CD4-positive, alpha-beta memory T cell (primary cell): ENCODE measurements at places on chromosomes 2 and 18.

GRCh38 chr2:86826951-86827350 is 34.7 kb downstream of the CD8B start:
- no peak for DNase-seq

GRCh38 chr2:96881349-96882195 is 11.7 kb upstream of the SEMA4C start:
- DNase-seq = no peak

DNA sequence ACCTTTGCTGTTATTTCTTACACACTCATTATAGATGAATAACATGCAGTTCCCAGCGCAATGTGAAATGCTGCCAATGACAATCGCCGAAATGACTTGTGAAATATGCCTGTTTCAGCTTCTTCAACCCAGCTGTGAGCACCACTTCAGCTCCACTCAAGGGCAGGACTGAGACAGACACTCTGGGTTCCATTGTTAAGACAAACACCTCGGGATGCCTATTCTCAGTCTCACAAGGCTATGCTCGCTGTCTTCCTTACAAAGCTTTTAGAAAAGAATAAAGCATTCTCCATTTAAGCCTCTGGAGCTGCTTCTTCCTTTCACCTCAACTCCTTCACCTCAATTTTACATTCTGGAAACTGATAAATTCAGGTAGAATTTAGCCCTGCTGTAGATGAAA is 4.2 kb downstream of the CBLN2 start:
- no peak for DNase-seq

- DNase-seq = no peak
Measured at GRCh38 chr2:231686192-231687100, 21.9 kb upstream of the PTMA start.

- DNase-seq = no peak
Measured at GRCh38 chr18:48749768-48750167, 201.0 kb downstream of the SMAD7 start.

GRCh38 chr2:152335726-152336118 is 748 bp downstream of the FMNL2 start:
- no peak for DNase-seq

DNA sequence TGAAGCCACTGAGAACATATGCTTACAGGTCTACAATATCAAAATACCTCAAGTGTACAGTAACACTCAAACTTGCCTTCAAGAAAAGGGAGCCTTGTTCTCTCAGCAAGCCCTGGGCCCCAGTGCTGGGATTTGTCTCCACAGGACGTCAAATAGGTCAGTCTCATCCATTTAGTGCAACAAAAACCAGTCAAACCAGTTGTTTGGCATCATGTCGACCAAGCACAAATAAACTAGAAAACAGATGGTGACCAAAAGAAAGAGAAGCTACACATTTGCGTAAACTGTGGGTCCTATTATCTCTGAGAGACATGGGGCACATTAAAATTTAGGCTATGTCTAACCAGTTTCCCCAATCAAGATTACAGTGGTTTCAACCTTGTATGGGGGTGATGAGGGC is 182.6 kb upstream of the PKDCC start:
- no peak for DNase-seq

GRCh38 chr2:195121341-195121740 is 535.7 kb upstream of the SLC39A10 start:
- DNase-seq = no peak

DNA sequence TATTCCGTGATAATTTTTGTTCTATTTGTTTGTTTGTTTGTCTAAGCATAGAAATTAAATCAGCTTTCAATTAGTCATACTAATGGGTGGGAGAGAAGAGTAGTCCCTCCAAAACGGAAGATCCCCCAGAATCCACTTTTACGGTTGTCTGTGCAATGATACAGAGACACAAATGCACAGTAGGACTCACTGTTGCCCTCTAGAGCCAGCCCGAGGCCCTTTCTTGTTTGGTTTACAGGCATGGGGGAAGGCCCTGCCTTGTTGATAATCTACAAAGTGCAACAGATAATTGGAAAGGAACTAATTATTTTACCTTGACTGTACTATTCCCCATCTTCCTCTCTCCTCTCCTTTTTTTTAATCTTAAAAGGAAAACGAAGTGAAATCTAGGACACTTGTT is 121.1 kb downstream of the ACOXL start:
- peak; percentile 44 for DNase-seq

DNA sequence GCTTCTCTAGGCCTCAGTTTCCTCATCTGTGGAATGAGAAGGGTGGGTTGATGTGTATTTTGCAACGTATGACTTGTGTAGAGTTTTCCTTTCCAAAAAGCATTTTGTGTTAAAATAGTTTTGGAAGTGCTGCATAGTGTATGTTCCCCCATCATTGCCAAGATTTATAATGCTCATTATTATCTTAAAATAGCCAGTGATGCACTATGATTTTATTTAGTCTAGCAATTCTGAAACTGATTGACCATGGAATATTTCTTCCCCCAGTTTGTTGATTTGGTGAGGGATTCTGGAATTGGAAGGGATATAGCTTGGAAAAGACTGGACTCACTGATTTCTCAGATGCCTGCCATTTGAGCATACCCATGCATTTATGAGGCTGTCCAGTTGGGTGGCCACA is 130.6 kb downstream of the CCDC85A start:
- DNase-seq = no peak

DNA sequence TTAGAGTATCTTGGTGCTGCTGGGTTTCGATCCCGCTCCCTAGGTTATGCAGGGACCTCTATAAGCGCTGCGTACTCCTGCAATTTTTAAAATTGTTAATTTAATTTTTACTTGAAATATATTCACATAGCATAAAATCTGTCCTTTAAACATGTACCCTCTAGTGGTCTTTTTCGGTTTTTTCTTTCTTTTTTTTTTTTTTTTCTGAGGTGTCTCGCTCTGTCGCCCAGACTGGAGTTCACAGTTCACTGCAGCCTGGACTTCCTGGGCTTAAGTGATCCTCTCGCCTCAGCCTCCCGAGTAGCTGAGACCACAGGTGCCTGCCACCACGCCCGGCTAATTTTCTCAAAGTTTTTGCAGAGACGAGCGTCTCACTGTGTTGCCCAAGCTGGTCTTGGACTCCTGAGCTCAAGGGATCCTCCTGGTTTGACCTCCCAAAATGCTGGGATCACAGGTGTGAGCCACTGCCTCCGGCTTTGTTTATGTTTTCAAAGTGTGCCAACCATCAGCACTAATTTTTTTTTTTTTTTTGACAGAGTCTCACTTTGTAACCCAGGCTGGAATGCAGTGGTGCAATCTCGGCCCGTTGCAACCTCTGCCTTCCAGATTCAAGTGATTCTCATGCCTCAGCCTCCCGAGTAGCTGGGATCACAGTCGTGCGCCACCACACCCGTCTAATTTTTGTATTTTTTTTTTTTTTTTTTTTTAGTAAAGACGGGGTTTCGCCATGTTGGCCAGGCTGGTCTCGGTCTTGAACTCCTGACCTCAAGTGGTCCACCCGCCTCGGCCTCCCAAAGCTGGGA is 585 bp upstream of the MOB1A start:
- no peak for DNase-seq

DNA sequence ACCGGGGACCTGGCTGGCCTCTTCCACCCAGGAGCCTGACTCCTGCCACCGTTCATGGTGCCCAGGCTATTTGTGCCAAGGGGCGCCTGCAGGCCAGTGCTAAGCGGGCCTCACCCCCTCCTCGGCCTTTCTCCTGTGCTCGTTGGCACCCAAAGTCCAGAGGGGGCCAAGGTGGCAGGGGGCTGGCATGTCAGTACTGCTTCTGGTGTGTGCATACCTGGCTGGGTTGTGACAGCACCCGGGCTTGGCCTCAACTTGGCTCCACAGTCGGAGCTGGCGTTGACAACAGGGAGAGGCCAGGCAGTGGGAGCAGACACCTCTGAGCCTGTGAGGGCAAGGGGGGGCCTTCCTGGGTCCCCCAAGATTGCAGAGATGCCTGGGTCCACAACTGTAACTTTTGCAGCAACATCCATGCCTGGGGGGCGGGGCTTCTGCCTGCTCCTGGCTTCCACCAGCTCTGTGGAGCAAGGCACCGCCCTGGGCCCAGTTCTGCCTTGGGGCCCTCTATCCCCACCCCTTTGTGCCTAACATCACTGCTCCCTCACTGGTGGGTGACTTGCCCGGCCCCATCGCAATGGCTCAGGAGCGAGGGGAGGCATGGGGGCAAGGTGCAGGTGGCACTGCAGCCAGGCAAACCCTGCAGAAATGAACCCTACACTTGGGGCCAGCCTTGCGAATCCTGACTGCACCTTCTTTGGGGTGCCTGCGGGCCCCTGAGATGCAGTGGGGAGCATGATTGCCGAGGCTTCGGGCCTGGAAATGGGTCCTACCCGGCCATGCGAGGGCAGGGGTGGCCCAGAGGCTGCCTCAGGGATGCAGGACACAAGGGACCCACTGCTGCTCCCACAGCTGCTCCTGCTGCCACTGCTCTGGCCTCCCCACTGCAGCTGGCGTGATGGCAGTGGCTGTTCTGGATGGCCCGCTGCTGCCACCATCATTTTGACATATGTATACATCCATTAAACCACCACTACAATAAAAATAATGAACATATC is 35.9 kb downstream of the PTPN4 start:
- no peak for DNase-seq

GRCh38 chr2:29962922-29963321 is 41.5 kb upstream of the ALK start:
- no peak for DNase-seq

GRCh38 chr18:67318651-67319050 is 197.9 kb downstream of the DSEL start:
- no peak for DNase-seq

DNA sequence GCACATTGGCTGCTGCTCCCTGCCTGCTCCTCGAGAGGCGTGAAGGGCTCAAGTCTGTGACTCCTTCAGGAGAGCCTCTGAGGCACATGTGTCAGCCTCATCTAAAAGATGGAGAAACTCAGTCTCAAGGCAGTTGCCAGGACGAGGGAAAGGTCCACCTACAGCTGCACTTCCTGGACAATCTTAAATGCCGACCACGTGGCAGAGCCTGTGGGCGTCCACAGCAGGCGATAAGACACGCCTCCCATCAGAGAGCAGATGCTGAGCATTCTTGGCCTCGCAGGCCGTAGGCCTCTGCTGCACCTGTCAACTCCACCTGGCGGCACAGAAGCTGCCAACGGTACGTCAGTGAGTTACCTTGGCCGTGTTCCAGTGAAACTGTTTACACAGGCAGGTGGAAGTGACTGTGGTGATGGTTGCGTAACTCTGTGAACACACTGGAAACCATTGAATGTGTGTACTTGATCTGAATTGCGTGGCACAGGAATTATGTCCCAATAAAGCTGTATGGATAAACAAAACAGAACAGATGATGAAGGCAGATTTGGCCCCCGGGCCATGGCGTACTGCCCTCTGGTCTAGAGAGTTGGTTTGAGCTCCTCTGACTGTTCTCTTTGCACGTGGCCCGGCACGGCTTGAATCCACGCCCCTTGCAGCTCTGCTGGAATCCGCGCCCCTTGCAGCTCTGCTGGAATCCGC is 114.5 kb downstream of the RNF144A start:
- DNase-seq = peak; percentile 83
